ENCODE measurements at places on chromosomes 16 and 17.

GRCh38 chr17:27496437-27496943, 40.2 kb downstream of the KSR1 start:
- DNase-seq, result no peak

- DNase-seq, result no peak
Observed at GRCh38 chr17:34465789-34466188, 102.8 kb upstream of the CCL1 start.

DNA sequence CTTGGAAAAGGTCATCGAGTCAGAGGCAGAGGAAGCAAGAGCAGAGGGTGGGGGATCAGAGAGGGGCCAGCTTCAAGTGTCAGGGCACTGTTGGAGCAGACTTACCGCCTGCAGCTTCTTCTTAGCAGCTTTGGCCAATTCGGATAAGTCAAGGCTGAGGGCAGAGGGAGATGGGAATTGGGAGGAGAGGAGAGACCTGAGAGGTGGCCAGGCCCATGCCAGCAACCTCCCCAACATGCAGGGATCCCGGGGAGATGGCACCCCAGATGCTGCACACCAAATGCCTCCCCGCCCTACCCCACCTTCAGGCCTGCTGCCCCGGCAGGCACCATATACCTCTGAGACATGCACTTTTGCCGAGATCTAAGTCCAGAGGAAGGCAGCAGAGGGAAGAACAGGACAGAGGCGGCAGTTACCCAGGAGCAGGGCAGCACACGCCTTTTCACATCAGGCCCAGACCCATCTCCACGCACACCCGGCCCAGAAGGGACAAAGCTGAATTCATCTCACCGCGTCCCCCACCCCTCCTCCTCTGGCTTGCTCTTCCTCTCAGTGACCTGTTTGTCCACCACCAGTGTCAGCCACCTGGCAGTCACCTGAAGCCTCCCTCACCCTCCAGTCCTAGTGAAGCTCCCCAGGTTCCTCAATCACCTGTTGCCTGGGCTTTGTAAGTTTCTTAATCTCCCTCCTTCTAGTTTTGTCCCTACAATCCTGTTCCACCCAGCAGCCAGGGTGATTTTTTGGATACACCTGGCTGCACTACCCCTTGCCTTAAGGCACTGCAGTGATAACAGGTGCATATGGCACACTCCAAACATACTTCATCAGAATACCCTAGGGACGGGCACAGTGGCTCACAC, 10.4 kb downstream of the TP53I13 start:
- no peak for DNase-seq

- no peak for DNase-seq
Observed at GRCh38 chr16:1026784-1027500, 45.4 kb downstream of the SOX8 start.

DNA sequence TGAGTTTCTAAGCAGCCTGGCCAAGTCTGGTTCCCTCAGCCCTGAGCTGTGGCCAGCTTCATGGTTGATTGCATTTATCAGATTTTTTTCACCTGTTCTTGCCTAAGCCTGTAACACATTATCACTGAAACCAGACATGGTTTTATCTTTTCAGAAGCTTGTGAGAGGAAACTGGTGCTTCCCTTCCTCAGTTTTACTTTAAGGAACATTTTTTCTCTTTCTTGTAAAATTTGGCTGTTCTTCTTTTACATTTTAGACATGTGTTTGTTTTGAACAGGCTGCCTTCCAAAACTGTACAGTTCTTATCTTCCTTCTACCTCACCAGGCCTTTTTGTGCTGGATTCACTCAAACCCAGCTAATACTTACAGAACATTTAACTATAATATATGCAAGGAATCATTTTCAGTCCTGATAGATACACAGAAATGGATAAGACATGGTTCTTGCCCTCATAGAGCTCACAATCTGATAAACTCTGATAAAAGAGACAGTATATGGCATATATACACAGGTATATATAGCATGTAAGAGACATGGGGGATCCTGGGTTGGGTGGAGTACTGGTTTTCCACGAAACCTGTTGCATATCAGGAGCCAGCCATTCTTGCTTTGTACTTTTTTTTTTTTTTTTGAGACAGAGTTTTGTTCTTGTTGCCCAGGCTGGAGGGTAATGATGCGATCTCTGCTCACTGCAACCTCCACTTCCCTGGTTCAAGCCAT, 44.5 kb downstream of the ZNRF1 start:
- no peak for DNase-seq
